Stimulated activated CD8-positive, alpha-beta memory T cell treated with anti-CD3 and anti-CD28 coated beads, Interleukin-7, amount 100 ng/mL, for 1 hour (primary cell): ENCODE measurements at places on chromosomes 4 and X.

DNA sequence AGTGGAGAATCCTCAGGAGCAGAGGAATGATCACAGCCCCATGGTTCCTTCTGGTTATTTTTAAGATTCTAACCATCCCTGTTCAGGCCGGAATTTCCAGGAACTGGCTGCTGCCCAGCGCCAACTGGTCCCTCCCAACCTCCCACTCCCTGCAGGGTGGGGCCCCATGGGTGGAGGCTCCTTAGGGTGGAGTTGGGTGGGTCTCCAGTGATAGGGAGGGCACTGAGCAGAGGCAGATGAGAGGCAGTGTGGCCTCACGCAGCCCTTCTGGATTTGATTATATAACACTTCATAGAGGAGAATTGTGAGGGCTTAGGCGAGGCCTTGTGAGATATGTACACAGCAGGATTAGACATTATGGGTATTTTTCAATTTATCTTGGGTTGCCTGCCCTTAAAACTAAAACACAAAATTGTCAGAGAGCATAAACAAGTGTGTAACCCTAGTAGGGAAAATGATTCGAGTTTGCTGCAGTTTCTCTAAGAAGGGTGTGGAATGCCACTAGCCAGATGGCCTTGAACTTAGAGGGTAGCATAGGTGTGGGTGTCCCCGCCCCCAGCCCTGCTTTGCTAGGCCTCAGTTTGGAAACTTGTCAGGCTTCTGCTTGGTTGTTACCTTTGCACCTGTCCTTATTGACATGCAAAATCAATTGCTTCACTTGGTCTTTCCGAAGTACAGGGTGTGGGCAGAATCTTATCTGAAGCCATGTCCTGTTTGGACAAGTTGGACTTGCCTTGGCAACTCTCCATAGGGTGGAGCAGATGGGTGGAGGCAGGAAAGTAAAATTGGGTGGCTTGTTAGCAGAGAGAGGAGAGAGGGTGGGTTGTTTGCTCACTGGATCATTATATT lies 9.4 kb downstream of the KLF3 start:
- no peak for DNase-seq

GRCh38 chr4:2068566-2068965 lies 9.4 kb downstream of the NAT8L start:
- no peak for DNase-seq

DNA sequence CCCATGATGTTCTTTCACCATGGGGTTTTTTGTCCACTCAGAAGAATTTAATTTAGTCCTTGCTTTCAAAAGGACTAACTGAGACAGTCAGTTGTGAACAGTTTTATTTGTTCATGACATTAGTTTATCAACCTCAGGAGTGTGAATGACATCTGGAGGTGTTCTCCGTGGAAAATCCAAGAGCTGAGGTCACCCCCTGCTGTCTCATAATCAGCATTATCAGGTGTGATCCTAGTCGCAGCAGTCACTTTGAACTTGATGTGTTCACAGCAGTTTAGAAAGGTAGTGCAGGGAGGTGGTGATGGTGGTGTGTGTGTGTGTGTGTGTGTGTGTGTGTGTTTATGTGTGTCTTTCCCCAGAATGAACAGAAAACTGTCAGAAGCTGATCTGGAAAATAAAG lies 1760.8 kb upstream of the PCDH10 start:
- DNase-seq, result no peak

- no peak for DNase-seq
These were observed 239.9 kb downstream of the C4orf33 start for GRCh38 chr4:129335818-129336217.

DNA sequence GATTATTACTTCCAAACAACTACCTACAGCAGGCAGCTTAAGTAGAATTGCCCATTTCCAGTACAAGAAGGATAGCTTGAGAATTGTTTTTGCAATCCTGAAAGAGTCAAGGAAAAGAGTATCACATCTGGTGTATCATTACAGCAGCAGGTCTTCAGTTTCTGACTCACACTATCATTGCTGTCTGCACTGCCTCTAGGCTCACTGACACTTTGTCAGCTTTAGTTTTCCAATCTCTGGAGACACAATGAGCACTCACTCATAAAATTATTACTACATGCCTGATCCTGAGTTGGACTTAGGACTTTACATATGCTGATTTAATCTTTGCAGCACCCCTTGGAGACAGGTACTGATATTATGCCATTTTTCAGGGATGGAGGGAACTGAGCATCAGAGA lies 244.6 kb upstream of the BOD1L1 start:
- no peak for DNase-seq

GRCh38 chrX:39174772-39175417 lies 373.6 kb downstream of the MID1IP1 start:
- DNase-seq, result no peak
